ENCODE measurements at places on chromosomes 7 and 10. TPM values are rescaled to one million over a fixed set of nuclear protein-coding genes. Genes with fewer than 3 reads are reported as not detected.

SGCE gene
- 150 TPM for total RNA-seq

- DNase-seq: no peak
These were observed 38.5 kb upstream of the PSMG3 start for GRCh38 chr7:1608318-1608717.

DNA sequence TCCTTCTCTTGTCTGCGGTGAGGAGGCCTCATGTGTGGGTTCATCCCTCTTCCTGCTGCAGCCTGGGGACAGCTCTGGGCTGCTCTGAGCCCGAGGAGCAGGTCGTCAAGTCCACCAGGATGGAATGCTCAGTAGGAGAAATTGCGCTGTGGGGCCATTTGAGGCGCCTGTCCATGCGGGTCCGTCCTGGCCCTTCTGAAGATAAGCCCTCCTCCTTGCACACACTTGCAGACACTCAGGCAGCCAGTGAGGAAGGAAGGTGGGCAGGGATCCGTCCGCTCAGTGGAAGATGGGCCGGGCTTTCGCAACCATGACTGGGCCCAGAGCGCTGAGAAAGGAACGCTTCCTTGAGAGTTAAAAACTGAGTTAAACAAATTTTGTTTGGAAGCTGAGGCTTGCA lies 356.8 kb downstream of the GLRX3 start:
- no peak for DNase-seq

ZNF212 gene
- total RNA-seq: 5.4 TPM

DNA sequence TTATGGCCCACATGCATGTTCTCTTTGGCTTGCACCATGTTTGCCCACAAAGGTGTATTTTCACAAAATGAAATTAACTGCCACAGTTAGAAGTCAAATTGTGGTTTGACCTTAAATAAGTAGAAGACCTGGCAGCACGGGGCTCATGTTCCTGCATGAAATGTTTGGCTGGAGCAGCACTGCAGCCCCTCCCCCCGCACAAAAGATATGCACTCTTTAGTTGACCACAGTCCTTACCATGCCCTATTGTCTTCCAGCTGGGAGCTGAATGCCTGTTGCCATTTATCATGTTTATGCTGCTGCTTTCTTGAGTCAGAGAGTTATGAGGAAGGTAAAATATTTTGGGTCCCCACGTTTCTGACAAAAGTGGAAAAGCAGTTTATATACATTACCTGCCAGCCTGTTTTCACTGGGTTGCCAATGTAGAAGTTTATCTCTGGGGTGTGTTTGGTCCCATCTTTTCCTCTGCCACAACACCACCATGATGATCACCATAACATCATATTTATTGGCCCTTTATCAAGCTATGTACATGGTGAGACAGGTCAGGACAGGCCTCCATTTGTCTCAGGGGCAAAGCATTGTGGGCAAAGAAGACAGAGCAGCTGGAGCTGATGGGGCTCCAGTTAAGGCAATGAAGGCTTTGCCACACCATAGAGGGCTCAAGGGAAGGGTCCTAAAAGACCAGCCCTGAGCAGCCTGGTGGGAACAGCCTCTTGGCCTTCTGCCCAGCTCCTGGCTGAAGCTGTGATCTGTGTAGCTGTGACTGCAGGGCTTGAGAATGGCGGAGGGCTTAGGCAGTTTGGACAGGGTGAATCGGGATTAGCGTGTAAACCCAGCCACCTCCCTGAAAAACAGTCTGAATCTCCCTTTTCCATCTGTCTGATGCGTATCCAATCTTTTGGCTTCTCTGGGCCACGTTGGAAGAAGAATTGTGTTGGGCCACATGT lies 5.4 kb downstream of the PRF1 start:
- peak; percentile 88 for DNase-seq

Data from muscle of leg (tissue), 16 donors.